ENCODE measurements at places on chromosomes 2 and 18.

GRCh38 chr2:119011910-119012209, 69.9 kb downstream of the MARCO start:
- DNase-seq: no peak

- no peak for DNase-seq
These were observed 61.5 kb downstream of the MBP start for GRCh38 chr18:77071061-77071460.

DNA sequence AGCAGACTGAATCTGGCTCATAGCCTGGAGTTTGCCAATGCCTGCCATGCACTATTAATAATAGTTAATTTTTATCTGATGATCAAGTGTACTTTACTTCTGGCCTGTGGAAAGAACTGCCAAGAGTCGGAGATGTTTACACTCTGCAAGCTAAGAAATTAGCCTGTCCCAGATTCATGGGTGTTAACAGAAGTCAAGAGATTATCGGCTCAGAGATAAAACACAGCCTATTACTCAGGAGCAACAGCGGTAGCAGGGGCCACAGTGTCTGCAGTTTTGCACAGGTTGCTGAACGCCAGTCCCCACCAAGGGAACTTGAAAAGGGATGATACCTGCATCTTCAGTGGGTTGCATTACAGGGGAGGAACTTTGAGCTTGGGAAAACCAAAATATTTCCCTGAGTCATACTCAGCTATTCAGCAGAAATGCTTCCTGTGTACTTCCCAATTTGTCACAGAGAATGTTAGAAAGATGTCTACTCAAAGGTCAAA, 4.3 kb upstream of the ADI1 start:
- DNase-seq: peak; percentile 32

DNA sequence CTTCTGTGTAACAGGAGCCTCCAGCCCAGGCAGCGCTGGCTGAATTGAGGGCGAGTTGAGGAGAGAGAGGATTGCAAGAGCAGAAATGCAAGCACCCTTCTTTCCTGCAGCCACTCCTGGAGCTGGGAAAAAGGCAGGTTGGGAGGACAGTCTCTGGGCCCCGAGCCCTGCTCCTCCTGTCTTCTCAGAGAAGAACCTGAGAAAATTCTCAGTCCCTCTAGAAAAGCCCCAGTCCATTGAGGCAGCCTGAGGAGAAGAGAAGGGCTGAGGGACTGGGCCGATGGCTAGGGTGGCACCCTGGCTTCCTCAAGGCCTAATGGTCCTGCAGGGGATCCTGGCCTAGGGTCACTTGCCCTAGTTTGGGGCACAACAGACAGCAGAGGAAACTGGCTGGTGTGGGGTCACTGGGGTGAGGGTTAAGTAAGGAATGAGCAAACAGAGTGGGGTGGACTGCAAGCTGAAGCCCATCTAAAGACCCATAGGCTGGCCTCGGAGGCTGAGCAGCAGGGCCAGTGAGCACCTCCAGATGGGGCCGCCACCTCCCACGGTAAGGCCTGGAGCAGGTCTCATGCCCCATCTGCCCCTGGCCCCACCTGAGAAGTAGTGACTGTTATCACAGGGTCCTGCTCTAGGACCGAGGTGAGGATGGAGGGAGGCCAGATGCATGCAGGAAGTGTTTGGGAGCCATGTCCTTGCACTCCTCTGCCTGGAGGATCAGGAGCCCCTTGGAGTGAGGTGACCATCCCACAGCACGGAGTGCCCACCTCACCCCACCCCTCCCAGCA, 12.4 kb downstream of the CIB4 start:
- DNase-seq: no peak

GRCh38 chr2:11513319-11513718, 20.5 kb upstream of the GREB1 start:
- DNase-seq: no peak

DNA sequence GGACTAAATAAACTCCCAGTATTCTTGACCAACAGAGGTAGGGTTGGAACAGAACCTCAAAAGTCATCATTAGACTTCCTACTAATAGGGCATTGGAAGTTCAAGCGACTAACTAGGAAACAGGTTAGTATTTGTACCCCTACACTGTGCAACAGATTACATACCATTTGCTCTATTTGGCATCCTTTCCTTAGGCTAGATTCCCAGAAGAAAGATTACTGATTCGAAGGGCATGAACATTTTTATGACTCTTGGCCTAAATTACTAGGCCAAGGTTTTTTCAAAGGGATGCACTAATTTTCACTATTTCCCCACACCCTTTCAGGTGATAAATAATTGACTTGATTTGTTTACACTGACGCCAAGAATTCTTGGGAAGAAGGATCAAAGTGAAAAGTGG, 104.8 kb upstream of the CYP1B1 start:
- DNase-seq: no peak

DNA sequence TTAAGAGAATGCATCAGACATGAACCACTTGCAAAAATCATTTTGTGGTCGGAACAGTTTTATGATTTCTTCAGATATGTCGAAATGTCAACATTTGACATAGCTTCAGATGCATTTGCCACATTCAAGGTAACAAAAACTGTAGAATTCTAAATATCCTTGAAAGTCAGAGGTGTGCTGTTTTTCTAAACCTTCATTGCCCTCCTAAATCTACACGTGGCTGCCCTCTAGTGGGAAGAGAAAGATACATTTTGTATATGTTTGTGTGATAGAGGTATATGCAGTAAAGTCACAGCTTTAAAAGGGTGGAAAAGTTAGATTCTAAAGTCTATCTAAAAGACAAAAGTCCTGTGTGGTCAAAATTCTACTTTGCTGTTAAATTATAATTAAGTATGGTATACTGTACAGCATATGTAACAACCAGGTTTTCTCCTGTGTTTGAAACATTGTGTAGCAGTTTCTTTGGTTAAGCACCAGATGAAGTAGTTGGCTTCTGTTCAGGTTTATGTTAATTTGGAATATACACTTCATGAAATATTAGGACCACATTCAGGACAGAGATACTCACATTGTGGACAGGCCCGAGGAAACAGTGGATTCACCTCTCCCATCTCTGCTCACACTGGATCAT, 65.9 kb upstream of the ITM2C start:
- DNase-seq: peak; percentile 74

- no peak for DNase-seq
These were observed 73.6 kb upstream of the RBM44 start for GRCh38 chr2:237724811-237725478.

GRCh38 chr2:224722250-224722649, 6.1 kb upstream of the CCDC195 start:
- no peak for DNase-seq

- no peak for DNase-seq
These were observed 15.1 kb downstream of the BIN1 start for GRCh38 chr2:127091886-127092285.

- DNase-seq: peak; percentile 42
These were observed 30.6 kb downstream of the ORC4 start for GRCh38 chr2:147989809-147990403.

GRCh38 chr2:70141902-70142589, 48.8 kb downstream of the C2orf42 start:
- DNase-seq: no peak

DNA sequence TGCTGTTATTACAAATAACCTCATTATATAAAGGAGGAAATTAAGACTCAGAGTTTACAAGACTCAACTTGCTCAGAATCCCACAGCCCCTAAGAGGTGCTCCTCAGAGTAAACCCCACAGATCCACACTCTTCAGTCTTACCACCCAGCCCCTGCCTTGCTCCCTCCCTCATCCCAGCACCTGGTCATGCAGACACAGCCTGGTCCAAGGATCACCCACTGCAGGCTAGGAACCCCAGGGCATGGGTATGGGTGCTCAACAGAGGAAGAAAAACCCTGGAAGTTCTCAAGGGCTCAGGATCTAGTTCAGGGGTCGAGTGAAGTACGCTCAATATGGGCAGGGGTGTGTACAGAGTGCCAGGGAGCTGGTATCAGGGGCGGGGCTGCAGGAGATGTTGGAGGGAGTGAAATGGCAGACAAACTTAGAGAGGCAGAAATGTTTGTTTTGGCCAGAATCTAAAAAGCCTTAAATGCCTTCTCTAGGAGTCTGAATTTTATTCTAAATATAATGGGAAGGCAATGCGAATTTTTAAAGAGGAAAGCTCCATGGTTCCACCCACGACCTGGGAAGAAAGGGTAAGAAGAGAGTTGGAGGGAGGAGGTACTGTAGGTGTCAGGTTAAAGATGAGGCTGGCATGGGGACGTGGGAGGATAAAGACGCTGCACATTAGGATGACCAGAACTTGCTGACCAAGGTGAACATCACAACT, 79.1 kb upstream of the MGAT4A start:
- no peak for DNase-seq
